ENCODE measurements at places on chromosomes 11 and 22.

DNA sequence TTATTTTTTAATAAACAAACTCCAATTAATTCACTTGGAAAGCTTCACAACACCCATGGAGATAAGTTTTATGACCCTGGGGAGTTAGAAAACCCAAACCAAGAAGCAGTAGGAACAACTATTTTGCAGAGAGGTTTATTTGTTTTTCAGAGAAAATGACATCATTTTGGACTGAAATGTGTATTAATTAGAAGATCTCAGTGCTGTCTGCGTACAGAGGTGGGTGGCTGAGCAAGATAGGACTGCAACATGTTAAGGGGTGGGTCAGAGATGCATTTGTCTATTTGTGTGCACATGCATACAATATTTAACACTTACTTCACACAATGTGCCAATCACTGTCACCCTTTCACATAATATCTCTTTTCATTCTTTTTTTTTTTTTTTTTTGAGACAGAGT lies 1.1 kb downstream of the SCGB1A1 start:
- DNase-seq: no peak

DNA sequence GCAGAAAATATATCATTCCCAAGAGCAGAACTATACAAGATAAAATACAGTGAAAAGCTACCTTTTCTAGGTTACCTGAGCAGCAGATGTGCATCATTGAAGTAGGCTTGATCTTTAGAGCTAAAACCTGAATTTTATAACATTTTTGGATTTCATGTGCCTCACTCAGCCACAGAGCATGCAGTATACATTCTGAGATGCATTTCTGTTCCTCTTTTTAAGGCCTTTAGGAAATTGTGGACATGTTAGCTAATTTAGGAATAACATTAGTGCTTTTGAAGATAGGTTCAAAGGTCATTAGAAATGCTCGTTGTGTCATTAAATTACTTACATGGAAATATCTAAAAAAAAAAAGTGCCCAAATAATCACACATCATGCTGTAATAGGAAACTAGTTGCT lies 230.6 kb upstream of the PDGFD start:
- no peak for DNase-seq

GRCh38 chr11:2844116-2844842 lies 41.3 kb downstream of the CDKN1C start:
- no peak for DNase-seq

DNA sequence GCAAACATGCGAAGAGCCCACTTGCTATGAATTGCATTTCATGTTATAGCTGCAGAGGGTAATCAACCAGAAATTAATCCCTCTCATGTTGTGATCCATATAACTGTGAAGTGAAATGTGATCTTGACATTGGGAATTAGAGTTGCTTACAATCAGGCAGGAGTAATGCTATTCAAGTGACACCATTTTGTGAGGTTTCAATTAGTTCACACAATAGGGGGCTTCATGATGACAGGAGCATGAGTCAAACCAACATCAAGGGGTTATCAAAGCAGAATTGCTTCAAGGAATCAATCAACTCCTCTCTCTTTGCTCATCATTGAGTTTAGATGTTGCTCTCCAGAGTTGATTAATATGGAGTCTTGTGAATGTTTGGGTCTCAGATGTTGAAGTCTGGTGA lies 1585.2 kb upstream of the TENM4 start:
- DNase-seq: no peak

DNA sequence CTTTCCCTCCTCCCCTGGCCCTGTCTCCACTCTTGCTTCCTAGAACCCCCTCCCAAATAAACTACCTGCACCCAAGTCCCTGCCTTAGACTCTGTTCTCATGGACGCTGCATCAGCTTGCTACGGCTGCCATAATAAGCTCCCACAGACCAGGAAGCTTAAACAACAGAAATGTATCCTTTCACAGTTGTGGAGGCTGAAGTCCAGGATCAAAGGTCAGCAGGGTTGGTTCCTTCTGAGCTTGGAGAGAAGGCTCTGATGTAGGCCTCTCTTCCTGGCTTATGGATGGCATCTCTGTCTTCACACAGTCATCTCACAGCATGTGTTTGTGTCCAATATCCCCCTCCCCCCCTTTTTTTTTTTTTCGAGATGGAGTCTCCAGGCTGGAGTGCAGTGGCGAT lies 23.4 kb downstream of the CBX7 start:
- no peak for DNase-seq

DNA sequence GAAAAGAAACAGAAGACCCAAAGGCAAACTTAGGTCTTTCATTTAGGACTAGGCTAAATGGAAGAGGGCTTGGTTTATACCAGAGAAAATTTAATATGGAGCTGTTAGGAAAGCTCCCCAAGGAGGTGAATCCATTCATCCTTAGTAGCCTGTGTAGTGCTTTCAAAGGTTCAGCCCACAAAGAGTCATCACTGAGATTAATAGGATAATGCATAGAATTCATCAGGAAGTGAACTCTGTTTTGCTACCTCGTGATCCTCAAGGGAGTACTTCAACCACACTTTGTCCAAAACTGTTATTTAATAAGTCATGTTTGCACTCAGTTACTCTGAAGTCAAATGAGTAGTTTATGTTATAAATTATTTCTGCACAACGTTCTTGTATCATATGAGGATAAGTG lies 43.3 kb upstream of the MMP7 start:
- DNase-seq: no peak

Measured in posterior cingulate gyrus (tissue), 11 donors.